ENCODE measurements at places on chromosomes 3 and 15.

GRCh38 chr3:2579206-2579605 is 480.5 kb downstream of the CNTN4 start:
- DNase-seq = no peak

DNA sequence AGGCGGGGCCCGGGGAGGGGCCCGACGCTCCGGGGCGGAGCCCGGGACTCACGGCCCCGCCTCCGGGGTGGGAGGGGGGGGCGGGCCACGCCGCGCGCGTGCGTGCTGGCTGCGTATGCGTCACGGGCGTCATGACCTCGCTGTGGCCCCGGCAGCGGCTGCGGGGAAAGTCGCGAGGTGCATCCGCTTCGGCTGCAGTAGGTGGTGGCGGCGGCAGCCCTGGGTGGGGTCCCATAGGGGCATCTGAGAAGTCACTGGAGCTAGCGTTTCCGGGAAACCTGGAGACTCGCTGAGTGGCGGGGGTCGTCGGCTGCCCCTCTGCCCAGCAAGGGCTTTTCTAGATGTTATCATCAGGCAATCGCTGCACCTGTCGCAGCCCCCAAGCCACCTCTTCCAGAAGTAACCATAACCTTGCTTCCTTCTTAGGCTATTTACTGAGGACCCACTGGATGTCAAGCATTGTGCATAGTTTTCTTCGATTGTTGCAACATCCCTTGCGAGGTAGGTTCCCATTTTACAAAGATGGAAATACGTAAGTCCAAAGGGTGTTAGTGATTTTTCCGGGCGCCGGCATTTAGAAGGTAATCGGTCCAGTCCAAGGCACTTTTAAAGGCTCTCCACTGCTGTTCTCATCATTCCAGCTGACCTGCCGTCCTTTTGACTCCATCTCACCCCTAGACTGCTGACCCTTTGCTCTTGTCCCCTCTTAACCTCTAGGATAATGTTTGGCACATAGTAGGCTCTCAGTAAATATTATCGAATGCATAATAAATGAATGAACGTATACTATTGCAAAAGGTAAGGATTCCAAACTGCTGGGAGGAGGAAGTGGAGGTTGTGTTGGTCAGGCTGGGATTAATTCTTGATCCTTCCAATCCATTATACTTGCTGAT is at the start of gene GDPGP1:
Gene GDPGP1 (plus strand): TSS at position 114 of the 893 bp plus-strand sequence. CDS start 6,700 bp downstream, outside the sequence.
- DNase-seq = no peak

GRCh38 chr3:32495085-32495484 is 7.6 kb downstream of the CMTM6 start:
- no peak for DNase-seq

- peak; percentile 45 for DNase-seq
These were observed 225.6 kb upstream of the ROPN1 start for GRCh38 chr3:124217542-124217941.

DNA sequence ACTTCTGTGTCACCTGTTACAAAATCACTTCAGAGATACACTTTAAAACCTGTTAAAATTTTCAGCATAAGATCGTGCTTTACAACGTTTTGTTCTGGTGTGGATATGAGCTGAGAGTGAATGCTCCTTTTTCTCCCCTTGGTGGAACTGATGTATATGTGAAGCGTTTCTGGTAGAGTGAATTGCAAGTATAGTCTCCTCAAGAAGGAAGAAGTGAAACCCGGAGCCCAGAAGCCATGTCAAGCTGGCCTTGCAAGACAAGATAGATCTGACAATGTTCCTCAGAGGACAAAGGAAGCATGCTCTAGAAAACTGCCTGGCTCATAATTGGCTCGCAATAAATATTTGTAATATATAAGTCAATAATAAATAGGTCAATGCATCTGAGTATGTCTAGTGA is 23.6 kb downstream of the SERPINI2 start:
- no peak for DNase-seq

DNA sequence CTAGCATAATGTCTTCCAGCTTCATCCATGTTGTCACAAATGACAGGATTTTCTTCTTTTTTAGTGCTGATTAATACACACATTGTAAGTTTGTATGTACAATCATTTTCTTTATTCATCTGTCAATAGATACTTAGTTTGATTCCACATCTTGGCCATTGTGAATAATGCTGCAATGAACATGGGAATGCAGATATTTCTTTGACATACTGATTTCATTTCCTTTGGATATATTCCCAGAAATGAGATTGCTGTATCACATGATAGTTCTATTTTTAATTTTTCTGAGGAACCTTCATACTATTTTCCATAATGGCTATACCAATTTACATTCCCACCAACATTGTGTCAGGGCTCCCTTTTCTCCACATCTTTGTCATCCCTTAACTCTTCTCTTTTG is 117.9 kb downstream of the MEIS2 start:
- DNase-seq = no peak

DNA sequence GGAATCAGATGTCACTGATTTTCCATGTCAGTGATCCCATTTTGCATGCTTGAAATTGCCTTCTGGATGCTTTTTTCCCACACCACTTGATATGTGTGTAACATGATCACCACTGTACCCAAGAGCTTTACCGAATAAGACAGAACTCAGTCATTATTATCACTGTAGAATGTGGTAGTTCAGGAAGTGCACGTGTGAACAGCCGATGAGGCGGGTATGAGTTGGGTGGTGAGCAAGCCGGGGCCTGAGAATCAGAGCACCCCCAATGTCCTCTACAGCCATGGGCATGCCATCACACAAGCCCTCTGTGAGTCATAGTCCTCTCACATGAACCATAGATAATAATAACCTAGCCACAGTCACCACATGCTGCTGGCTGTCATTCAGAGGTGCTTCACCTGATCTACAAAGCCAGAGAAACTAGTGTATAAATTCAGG is 470.8 kb downstream of the SOX2 start:
- DNase-seq = peak; percentile 65

- no peak for DNase-seq
These were observed 195.6 kb downstream of the TCF12 start for GRCh38 chr15:57114070-57114469.

GRCh38 chr3:33954956-33955355 is 156.5 kb downstream of the PDCD6IP start:
- DNase-seq = no peak

- DNase-seq = no peak
These were observed 129.9 kb downstream of the VGLL4 start for GRCh38 chr3:11513817-11514135.

- no peak for DNase-seq
These were observed 59.6 kb upstream of the NEDD4 start for GRCh38 chr15:56053046-56053400.

DNA sequence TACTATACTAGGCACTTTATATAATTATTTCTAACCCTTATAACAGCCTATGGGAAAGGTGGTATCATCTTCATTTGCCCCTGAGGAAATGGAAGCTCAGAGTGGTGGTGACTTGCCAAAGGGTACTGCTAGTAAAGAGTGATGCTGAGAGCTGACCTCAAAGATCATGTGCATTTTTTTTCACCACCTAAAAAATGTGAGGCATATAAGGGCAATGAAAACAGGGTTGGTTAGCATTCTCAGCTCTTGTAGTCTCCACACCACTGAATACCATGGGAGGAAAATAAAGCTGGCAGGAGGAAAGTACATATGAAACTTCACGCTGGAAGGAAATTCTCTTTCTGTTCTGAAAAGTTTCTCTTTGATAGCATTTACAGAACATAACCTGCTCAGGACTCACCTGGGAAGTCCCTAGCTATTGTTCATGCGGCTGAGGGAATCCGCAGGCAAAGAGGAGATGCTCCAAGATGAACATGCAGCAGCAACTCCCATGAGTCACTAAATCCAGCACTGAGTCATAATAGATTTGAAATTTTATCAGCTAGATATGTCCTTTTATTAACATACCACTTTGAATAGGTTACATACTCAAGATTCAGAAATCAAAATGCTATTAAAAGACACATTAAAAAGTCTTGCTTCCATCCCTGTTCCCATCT is 17.3 kb downstream of the FAIM start:
- DNase-seq = peak; percentile 38

DNA sequence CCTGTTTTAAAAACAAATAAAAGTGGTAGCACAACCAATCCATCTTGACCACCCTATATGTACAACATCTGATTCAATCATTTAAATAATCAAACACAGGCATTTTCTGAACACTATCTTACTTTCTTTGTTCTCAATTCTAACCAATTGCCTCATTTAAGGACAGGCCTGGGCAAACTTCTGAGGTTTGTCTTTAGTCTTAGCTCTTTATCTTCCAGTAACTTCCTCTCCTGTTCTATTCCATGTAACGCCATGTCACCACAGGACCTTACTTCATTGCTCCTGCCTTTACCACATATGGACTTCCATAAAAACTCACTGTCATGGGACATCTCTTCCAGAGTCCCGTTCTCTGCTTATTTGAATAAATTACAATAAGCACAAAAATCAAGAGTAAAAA is 14.9 kb downstream of the HDGFL3 start:
- no peak for DNase-seq

DNA sequence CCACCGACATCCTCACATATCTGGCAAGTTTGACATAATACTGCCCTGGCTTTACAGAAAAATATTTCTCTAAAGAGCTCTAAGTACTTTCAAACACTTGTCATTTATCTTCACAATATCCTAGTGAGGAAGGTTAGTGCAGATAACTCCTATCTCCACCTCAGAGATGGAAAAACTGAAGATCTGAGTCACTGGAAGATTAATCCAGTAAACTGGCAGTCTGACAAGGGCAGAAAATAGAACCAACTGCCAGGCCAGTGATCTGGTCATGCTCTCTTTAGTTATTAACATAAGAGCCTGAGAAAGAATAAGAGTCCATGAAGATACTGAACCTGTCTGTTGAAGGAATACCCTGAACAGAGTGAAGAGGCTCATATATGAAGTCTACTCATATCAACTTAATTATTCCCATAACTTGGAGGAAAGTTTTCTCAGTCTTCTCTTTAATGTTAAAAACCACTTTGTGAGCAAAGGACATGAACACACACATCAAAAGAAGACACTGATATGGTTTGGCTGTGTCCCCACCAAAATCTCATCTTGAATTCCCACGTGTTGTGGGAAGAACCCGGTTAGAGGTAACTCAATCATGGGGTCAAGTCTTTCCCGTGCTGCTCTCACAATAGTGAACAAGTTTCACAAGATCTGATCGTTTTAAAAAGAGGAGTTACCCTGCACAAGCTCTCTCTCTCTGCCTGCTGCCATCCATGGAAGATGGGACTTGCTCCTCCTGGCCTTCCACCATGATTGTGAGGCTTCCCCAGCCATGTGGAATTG is 61.4 kb downstream of the GOLIM4 start:
- DNase-seq = peak; percentile 58

GRCh38 chr3:185366913-185367312 is 4.0 kb downstream of the MAP3K13 start:
- DNase-seq = no peak

GRCh38 chr3:127616836-127617605 is 12.0 kb upstream of the PODXL2 start:
- DNase-seq = no peak

DNA sequence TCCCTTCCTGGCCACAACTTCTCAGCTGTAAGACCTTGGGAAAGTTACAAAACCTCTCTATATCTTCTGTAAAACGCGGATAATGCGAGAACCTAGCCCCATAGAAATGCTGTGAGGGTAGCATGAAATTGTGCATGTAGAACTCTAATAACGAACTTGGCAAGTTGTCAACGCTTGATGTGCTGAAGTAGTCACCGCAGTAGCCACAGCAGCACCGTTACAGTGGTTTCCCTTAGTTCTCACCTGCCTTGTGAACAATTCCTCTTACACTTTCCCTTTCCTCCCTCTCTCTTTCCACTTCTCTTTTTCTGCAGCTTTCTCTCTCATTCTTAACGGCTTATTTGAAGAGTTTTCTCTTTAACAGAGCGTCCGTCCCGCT is 447 bp upstream of the SHQ1 start:
- peak; percentile 22 for DNase-seq

- DNase-seq = no peak
These were observed 64.8 kb downstream of the ZBTB20 start for GRCh38 chr3:115082260-115082659.

GRCh38 chr3:115853104-115853503 is 229.8 kb downstream of the GAP43 start:
- DNase-seq = no peak

- DNase-seq = no peak
These were observed 1186.5 kb downstream of the SI start for GRCh38 chr3:163891771-163892170.

DNA sequence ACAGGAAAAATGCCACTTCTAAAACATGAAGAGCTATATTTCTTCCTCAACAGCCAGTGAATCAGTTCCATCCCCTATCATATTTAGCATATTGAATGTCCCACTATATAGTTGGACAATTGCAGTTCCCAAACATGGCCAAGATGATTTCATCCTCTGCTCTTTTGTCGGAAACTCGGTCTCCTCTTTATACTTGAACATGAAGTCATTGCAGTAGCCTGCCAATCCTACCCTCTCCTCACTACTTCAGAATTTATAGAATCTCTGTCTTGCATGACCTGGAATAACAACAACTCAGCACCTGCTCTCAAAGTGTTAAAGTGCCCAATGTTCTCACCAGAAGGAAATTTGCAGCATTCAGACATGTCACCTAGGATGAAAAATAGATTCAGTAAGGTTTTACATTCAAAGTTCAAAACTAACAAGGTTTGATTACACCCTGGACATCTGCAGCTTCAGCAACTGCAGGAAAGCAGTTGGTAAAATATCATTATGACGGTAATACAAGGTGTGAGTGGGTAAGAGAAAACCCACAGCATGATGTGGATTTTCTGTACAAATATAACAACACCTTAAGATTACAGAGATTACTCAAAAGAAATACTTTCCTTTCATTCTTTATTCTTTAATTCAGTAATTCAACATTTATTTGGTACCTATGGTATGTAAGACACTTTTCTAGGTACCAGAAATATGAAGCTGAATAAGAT is 52.5 kb downstream of the TP63 start:
- DNase-seq = no peak

- DNase-seq = no peak
These were observed 530.2 kb downstream of the SOX2 start for GRCh38 chr3:182241766-182242488.

DNA sequence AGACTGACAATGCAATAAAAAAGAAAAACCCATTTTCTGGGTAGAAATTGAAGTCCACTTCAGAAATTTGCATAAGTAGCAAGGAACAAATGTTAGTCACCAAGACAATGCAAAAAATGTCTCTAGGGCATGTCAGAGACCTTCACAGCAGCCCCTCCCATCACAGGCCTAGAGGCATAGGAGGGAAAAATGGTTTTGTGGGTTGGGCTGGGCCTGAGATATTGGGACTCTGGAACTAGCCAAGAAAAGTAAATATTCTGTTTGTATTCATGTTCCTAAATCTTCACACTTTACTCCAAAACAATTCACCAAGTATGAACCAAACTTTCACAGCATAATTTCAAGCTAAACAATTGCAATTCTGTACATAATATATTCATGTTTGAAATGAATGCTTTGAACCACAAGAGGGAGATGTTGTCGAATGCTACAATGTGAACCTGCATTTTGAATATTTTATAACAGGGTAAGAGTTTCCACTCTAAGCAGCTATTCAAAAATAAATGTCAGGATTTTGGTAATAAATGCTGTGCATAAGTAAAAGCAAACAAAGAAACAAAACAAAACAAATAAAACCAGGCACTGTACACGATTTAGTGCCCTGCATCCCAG is 429.2 kb downstream of the OTOL1 start:
- DNase-seq = no peak

- peak; percentile 69 for DNase-seq
These were observed at the start of gene TOPBP1 for GRCh38 chr3:133661454-133662277. Gene TOPBP1, minus strand, starts transcription at chr3:133661941. Its CDS starts 814 bp downstream, at chr3:133661127.

Data from RCC 7860 (cell line).